ENCODE measurements at places on chromosomes 16 and 17. TPM values are rescaled to one million over a fixed set of nuclear protein-coding genes. Genes with fewer than 3 reads are reported as not detected.

- no peak for DNase-seq
These were observed 14.4 kb upstream of the ABCC3 start for GRCh38 chr17:50620237-50620636.

Gene PIK3R6
- total RNA-seq, result 0.52 TPM

DNA sequence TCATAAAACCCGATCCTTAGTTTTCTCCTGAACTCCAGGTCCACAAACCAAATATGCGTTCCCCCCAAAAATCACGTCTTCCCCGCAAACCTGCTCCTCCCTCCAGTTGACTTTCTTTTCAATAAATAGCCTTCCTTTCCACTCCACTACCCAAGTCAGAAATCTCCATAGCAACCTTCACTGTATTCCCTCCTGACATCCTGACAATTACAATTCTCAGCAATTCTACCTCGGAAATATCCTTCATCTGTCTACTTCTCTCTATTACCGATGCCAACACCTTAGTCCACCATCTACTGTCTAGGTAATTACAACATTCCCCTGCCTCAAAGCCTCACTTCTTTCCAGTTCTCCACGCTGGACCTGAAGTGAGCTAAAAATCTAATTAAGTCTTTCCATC lies 50.7 kb downstream of the SMURF2 start:
- DNase-seq, result no peak

Gene LPO
- 0.59 TPM for total RNA-seq

DNA sequence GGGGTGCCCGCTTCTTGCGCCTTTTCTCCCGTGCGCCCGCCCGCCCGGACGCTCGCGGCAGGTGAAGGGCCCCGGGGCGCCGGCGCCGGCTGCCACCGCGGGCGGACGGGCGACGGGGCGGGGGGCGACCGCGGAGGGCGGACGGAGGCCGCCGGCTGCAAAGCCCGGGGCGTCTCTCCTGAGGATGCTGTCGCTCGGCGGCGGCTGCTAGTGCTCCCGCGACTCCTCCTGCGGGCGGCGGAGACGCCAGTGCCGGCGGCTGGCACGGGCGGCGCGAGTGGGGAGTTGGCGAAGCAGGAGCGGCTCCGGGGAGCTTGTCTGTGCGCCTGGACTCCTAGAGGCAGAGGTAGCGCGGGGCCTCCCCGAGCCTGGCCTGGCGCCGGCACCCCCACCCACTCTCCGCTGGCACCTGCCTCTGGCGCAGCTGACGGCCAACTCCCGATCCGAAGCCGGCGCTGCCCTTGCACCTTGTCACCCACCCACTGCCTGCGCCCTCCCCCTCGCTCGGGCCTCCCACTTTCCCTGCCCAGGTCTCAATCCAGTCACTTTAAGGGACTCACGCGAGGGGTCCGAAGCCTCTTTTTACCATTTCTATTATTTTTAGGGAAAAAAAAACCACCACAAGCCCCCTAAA lies at the start of gene FAM20A:
FAM20A (minus strand) TSS at position 437 of the 634 bp plus-strand sequence. CDS start 701 bp downstream, outside the sequence.
- DNase-seq, result no peak
